ENCODE measurements at places on chromosomes 2 and 18.

- no peak for DNase-seq
Measured at GRCh38 chr18:1846640-1847039, 724.7 kb downstream of the METTL4 start.

- DNase-seq: peak; percentile 35
Measured at GRCh38 chr2:126878601-126879000, 20.1 kb upstream of the TEX51 start.

DNA sequence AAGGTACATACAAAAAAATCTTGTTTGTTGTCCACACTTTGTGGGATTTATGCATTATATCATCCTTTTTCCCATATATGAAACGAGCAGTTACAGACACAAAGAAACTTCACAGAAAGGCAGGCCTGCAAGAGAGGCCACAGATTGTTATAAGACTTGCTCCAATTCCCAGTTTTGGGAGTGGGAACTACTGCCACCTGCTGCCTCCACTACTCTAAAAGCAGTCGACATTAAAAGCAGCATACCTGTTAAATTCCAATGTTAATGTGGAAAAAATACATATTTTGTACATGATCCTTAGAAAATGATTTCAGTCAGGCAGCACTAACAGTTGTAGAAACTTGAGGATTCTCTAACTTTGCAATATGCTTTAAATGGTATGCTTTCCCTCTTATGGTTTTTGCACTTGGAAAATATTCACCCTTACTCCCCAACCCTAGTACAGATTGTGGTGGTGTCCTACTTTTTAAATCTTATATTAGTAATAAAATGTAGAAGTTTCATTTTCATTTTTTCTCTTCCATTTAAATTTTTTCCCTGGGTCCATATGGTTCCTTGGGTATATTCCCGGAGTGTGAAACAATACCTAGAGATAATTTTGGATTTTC, 37.9 kb downstream of the SLC38A11 start:
- DNase-seq: no peak

DNA sequence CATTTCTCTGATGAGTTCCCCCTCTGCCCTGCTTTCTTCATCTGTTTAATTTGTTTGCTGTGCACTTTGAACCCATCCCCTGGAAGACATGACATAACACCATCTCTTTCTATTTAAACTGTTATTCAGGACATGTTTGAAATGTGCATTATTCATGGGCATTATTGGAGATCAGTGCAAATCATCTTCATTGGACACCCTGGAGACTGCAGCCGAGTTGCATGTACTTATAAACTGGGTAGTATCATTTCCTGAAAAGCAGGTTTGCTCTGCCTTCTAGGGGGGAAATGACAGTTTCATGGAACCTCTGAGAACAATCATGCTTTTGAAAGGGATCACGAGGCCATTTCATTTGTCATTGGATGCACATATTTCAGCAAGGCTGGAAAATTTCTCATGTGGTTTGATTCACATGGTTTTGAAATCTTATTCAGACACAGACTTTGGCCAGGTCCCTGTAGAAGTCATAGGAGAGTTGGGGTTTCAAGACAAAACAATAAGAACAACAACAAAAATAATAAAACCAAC, 462.8 kb upstream of the MEX3C start:
- no peak for DNase-seq

DNA sequence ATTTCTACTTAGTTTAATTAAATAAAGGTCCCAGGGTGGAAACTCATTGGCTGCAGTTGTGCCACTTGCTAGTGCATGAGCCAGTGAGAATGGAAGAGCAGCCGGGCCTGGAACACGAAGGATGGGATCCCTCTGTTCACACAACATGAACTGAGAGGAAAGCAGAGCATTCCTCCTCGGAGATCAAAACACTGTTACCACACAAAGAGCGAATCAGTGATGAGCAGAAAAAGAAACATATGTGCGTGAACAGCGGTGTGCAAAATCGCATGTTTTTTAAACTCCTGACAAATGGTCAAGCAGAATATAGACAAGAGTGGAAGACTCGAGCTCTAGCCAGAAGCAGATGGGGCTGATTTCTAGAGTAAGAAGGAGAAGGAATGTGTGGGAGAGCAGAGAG, 28.4 kb upstream of the ANKRD44 start:
- DNase-seq: no peak

DNA sequence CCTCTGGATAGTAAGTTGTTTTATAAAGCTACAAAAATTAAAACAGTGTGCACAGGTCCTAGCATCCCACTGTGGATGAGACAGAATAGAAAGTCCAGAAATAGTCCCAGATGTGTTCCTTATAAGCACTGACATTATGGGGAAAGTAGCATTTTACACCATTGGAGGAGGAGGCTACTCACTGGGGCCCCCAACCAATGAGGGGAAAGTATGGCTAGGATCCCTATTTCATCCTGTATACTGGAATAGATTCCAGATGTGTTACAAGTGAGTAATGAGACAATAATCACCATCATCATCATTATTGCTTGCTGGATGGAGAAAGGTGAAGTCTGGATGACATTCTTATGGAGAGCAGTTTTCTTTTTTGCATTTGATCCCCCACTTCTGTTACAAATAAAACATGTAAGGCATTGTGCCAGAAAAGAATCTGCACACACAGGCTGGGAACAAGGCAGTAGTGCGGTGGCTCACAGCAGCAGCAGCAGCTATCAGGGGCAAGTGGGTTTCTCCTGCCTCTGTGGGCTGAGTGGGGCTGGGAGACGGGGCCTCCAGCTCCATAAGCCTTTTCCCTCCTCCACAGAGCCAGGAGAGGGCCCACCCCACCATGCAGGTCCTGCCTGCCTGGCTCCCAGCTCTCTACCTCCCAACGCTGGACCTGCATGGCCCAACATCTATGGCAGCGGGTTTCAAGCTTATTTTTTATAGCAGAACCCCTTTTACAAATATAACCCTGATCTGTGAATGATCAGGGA, 5.0 kb downstream of the ARID5A start:
- peak; percentile 36 for DNase-seq

DNA sequence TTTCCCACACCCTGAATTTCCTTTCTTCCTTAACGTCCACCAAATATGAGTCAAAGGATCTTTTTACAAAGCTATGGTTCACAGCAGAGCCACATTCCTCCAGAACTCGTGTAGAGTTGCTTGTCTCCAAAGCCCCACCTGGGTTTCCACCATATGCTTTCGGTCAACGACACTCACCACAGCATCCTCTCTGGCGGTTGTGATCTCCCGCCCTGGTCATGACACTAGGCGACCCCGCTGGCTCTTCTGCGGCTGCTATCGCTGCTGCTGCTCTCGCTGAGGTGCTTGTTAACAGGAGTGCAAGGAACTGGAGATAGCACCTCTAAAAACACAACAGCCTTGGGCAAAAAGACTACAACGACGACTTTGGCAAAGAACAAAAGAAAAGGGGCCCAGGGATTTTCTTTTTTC, 340 bp downstream of the SLC40A1 start:
- DNase-seq: peak; percentile 60

DNA sequence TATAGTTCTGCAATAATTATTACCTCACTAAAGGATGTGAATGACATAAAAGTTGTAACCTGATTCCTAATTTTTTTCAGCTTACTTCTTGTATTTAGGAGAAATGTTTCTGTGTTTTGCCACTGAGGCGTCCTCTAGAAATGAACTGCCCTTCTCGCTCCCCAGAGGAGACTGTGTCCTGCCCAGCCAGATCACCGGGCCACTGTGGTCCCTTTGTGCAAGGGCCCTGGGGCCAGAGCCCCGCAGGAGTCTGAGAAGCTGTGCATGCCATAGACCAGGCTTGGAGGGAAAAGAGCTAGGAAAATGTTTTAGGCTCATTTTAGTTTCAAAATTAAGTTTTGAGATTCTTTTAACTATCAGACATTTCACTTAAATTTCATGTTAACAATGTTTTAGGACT, 31.1 kb upstream of the LDLRAD4 start:
- no peak for DNase-seq

GRCh38 chr2:44389895-44390294, 28.1 kb downstream of the CAMKMT start:
- no peak for DNase-seq

DNA sequence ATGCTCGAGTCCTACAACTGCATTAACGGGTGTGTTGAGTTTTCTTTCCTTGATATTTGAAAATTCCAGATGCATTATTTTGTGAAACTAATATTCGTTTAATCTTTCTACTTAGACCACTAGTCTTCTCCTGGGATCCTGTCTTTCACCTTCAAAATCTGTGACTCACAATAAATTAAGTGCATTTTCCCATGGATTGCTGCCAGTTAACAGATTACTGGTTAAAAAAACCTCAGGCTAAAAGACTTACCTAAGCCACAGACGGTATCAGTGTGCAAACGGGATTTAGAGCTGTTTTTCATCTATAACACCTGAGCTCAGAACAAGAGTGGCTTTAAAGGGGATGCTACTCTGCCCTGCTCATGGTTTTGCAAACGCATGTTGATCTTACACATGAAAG, 10.2 kb downstream of the FECH start:
- DNase-seq: no peak

DNA sequence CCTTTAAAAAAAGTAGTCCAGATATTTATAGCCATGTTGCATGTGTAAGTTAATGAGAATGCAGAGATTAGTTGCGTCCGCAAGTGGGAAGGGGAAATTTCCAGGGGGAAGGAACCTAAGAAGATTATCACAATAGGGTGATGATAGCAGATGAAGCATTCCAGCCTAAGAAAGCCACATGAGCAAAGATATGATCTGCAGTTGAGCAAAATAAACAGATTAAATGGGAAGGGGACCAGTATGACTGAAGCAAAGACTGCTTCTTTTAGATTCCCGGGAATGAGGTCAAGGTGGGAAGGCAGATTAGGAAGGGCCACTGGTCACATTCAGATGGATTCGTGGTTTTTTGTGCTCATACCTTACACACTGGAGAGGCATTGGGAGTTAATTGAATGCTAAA, 154.6 kb upstream of the CDH2 start:
- no peak for DNase-seq

- DNase-seq: no peak
Measured at GRCh38 chr2:65164426-65164891, 34.6 kb upstream of the RAB1A start.

DNA sequence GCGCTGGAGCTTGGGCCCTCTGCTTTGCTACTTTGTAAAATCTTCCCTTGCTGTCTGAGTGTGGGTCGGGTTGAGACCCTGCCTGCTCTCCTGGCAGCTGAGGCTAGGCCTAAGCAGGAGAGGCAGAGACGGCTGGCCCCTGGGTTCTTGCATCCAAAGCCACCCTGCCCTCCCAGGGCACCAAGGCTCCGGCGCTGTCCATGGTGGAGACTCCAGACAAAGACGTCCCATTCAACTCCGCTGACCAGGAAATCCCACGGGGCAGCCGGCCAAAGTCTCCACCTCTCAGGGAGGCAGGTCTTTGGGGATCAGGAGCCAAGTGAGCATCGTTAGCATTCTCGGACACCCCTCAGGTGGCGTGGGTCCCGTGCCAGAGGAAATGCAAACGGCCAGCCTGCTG, 2.6 kb upstream of the PRLH start:
- DNase-seq: peak; percentile 74

DNA sequence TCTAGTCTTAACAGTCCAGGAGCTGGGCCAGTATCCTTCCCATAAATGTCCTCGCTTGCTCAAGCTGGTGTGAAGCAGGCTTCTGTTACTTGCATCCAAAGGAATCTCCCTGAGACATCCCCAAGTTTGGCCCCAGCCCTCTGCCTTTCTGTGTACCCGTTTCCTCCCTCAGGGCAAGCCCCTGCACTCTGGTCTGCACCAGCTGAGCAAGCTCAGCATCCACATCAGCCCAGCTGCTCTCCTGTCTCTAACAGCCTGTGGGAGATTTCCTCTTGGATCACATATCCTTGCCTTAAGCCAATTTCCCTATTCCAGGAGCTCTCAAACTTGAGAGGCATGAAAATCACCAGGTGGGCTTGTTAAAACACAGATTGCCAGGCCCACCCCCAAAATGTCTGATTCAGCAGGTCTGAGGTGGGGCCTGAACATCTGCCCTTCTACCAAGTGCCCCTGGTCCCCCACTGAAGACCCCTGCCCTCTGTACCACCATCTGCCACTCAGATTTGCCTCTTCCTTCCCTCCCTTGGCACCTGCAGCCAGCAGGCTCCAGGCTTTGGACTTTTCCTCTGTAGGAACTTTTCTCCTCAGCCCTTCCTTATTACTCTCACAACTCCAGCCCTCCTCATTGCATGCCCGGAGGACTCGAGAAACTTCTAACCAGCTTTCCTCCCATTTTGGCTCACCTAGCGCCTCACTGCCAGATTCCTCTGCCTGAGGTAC, 32.1 kb downstream of the REEP1 start:
- DNase-seq: no peak

- DNase-seq: no peak
Measured at GRCh38 chr2:234044157-234044556, 6.3 kb upstream of the SPP2 start.

- no peak for DNase-seq
Measured at GRCh38 chr2:12607971-12608370, 108.8 kb upstream of the TRIB2 start.

DNA sequence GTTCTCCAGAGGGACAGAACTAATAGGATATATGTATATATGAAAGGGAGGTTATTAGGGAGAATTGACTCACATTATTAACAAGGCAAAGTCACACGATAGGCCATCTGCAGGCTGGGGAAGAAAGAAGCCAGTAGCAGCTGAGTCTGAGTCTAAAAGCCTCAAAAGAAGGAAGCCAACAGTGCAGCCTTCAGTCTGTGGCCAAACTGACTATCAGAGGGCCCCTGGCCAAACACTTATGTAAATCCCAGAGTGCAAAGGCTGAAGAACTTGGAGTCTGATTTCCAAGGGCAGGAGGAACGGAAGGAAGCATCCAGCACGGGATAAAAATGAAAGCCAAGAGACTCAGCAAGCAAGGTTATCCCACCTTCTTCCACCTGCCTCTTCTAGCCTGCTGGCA, 108.0 kb upstream of the LDLRAD4 start:
- no peak for DNase-seq

GRCh38 chr18:31792580-31792911, 31.9 kb upstream of the SLC25A52 start:
- no peak for DNase-seq

Data from ecto neural progenitor cell (in vitro differentiated cells).